ENCODE measurements at places on chromosomes 5 and 9.

DNA sequence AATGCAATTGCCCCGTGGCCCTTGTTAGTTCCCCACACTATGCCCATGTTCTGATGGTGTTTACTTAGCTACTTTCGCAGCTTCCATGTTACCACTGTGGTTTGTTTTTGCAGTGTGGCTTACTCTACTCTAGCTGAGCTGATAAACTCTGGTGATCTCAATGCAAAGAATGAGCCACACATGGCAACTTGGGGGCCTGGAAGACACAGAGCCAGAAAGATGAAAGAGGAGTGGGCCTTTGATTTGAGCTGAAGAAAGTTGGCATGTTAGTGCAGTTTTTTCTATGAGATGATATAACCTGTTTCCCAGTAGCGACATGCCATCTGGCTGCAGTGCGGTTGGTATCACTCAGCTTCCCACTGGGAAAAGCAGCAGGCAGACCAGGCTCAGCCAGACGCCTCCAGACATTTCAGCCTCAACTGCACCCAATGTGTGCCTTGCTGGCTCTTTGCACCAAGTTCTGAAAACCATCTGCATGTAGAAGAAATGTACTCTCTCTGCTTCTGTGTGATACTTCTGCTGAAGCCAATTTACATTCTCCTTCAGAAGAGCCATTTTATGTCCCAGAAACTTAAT, 329.4 kb downstream of the ARHGEF28 start:
- DNase-seq = no peak

- no peak for DNase-seq
These were observed 113.3 kb downstream of the PPP2R2B start for GRCh38 chr5:146765089-146765832.

DNA sequence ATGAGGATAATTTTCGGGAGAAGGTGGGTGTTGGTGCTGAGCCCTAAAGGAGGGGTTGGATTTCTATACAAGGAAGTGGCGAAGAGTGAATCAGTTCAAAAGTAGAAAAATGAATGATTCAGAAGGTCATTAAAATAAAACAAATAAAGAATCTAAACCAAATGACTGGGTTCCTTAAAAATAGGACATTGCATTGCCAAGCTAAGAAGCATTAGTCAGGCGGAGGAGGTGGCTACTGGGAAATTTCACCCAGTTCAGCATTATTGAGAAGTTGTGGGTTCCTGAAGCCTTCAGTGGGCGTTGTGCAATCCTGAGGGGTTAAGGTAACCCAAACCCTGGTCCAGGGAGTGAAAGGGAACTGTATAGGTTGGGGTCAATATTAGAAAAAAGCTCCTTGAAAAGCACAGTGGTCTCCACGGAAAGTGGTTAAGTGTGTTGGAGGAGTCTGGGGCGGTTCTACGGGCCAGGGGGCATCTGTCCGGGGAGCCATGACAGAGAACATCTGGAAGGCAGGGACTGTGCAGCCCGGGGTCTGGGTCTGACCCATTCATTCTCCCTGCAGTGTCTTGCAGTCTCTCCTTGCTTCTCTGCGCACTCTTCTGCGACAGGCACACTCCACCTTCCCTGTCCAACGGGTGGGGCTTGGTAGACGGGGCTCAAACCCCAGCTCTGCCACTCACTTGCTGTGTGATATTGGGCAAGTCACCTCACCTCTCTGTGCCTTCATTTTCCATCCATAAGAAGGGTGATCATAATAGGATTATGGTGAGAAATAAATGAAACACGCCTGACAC, 27.6 kb upstream of the DUSP1 start:
- no peak for DNase-seq

- no peak for DNase-seq
These were observed 9.5 kb downstream of the MEF2C start for GRCh38 chr5:88873447-88873846.

GRCh38 chr5:175535796-175536195, 57.4 kb downstream of the SFXN1 start:
- DNase-seq = no peak

GRCh38 chr5:141701360-141702119, 19.5 kb upstream of the ARAP3 start:
- no peak for DNase-seq

DNA sequence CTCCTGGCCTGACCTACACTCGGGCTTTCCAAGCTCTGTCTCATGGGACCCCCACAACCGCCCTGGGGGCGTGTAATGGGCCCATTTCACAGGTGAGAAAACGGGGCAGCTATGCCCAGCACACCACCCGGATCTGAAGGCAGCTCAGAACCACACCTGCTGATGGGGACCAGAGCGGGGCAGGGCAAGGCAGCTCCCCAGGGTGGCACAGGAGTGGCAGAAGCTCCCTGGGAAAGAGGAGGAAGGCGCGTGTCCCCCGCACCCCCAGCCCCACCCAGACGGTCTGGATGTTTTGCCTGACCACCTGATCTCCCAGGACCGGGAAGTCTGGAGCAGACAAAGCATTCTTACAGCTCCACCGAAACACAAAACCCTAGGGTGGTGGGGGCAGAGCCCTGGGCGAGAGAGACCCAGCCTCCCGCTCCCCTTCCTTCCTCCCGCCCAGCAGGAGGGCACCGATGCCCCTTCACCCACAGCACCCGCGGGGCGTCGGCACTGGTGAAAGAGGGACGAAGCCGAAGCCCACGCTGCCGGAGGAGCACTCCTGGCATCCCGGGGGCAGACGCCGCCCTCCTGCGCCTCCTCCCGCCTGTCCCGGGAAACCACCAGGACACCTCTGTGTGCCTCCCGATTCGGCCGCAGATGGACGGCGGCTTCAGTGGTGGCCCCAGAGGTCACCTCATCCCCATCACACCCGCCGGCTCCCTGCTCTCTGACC, 14.5 kb downstream of the NOTCH1 start:
- DNase-seq = no peak

GRCh38 chr9:22790329-22790728, 343.7 kb downstream of the DMRTA1 start:
- DNase-seq = no peak

Data from eye (tissue), 1 donor.